KBM-7 (cell line): ENCODE measurements at places on chromosomes 3 and 15.
A peak's percentile ranks its signal among the peaks of the same experiment; 100 is the strongest.

- DNase-seq: no peak
Observed at GRCh38 chr3:190361791-190362190, 26.2 kb upstream of the CLDN16 start.

DNA sequence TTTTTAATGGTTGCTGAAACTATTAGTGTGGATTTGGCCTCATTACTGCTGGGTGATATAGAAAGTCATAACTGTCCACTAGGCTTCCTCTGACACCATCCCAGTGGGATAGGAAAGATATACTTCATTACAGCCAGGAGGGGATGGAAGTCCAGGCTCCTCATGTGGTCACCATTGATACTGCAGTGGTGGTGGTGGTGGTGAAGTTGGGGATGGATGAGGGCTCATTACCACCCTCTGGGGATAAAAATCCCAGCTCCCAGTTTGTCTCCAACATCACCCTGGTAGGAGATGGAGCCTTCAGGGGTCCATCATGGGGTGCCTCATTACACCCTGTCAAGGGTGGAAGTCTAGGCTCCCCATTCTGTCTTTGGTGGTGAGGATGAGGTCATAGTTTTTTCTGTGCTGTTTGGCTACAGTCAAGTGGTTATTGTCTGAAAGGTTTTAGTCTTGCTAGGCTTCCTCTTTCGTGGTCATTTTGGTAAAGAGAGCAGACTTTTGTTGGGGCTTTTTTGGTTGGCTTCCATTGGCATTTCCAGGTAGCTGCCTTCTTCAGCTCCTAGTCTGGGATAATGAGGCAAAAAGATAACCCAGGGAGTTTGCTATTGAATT lies 30.1 kb upstream of the FILIP1L start:
- peak; percentile 55 for DNase-seq

DNA sequence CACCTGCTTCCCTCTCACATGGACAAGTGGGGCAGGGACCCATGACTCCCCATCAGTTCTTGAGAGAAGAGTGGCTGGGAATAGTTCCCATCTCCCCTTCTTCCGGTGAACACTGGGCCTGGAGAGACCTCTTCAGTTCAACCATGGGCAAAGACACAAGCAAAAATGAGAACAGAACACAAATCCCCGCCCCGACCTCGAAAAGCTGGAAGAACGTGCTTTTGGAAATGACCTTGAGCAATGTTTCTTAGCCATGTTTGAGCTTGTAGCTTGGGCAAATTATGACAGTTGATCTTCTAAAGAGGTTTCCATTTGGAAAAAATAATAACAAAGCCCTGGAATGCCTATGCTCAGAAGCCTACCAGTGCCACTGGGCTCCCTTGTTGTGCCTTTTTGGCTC lies 59.0 kb downstream of the FAM174B start:
- no peak for DNase-seq

GRCh38 chr3:133384331-133385027 lies 15.4 kb upstream of the BFSP2 start:
- peak; percentile 66 for DNase-seq

DNA sequence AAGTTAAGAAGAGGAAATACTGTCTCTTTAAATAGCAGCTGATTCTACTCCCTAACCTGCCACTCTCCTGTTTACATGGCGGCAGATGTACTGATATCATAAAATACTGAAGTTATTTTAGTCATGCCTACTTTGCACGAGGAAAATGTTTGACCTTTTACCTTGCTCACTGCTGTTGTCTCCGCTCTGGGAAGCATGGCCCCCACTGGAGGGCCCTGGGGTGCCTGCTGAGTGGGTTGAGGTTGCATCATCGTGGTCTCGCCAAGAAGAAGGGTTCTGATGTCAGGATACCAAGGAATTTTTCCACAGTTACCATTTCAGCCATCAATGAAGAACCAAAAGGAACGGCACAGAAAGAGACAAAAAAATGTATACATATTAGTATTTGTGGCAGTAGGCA lies 16.7 kb downstream of the MEIS2 start:
- DNase-seq: no peak
